WTC11 (cell line): ENCODE measurements at places on chromosomes 12 and 14.

DNA sequence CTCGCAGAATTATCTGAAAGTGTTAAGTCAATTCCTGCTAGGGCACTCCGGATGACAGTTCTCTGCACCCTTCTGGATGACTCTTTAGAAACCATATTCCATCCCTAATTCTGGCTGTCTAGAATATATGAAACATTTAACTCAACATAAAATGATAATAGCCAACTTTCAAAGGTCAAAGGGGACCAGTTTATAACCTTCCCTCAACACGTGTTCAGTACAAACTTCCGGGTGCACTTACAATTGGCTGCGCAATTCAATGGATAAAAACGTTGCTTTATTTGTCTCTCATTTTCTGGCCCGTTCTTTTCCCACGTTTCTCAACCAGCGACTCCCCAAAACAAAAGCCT, 1.3 kb downstream of the SBNO1 start:
- no peak for DNase-seq

DNA sequence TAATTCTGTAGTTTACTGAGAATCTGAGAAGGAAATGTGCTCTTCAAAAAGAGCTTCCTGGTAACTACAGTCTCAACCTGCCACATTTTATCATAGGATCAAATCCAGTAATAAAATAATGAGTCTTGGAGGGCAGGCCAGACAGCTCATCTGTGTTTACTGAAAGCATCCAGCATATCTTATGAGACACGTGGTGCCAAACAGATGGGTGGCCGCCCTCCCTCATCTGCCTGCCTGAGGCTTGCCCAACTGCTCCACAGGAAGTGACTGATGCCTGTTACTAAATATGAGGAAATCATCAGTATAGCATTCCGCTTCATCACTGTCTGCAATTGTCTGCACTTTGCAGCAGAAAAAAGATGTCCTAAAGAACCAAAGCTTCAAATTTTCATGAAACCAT, 13.5 kb downstream of the DHRS7 start:
- DNase-seq = no peak

- DNase-seq = no peak
Observed at GRCh38 chr12:107594995-107595394, 90.6 kb upstream of the PWP1 start.

GRCh38 chr12:50820177-50820576, 22.5 kb upstream of the TMPRSS12 start:
- DNase-seq = no peak

GRCh38 chr14:104112609-104113571, 25.5 kb upstream of the KIF26A start:
- DNase-seq = peak; percentile 7

DNA sequence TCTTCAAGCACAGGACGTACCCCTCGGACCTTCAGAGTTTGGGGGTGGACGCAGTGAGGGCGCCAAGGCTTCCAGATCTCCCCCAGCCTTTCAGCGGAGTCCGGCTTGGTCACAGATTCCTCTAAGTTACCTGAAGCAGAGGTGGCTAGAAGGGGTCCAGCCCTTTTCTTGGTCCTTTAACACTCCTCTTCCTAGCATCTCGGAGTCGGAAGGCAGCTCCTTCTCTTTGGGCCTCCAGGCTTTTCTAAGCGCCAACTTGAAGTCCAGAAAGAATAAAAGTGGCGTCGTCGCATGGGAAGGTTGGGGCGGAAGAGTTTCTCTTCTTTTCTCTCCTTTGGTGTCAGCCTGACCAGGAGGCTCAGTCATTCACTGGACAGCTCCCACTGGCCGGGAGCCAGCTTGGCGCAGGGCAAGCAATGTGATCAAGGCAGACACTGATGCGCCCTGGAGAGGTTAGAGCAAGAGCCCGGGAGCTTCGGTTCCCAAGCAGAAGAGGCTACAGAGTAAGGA, 9.6 kb downstream of the OR6S1 start:
- DNase-seq = peak; percentile 64
